ENCODE measurements at places on chromosomes 1 and 21. TPM values are rescaled to one million over a fixed set of nuclear protein-coding genes. Genes with fewer than 3 reads are reported as not detected.

THEM4 gene
- total RNA-seq: 28.7 TPM

HSD3B2 gene
- not detected for total RNA-seq

RNU1-2 gene
- 907 TPM for total RNA-seq

CELA2B gene
- total RNA-seq: not detected

ADGRL4 gene
- total RNA-seq: not detected

OLIG2 gene
- total RNA-seq: not detected

RORC gene
- 1.3 TPM for total RNA-seq

CYP4B1 gene
- not detected for total RNA-seq

MYOG gene
- not detected for total RNA-seq

SPATA46 gene
- not detected for total RNA-seq

C4BPA gene
- total RNA-seq: not detected

PDZK1IP1 gene
- not detected for total RNA-seq

KCNA3 gene
- 23.9 TPM for total RNA-seq

LCE2C gene
- not detected for total RNA-seq

TMEM269 gene
- 0.13 TPM for total RNA-seq

ZNF593OS gene
- total RNA-seq: not detected

OR10J1 gene
- not detected for total RNA-seq

A3GALT2 gene
- not detected for total RNA-seq

NPL gene
- 8.4 TPM for total RNA-seq

TTLL7 gene
- total RNA-seq: 0.63 TPM

FCRL3 gene
- 3.8 TPM for total RNA-seq

GPR52 gene
- 0.55 TPM for total RNA-seq
